ENCODE measurements at places on chromosomes 3 and 15. TPM values are rescaled to one million over a fixed set of nuclear protein-coding genes. Genes with fewer than 3 reads are reported as not detected.

WDR76 gene
- 15.8 TPM for total RNA-seq

CCR1 gene
- not detected for total RNA-seq

SNX22 gene
- total RNA-seq: 0.40 TPM

CHRNA3 gene
- not detected for total RNA-seq

THRB gene
- total RNA-seq: 2.8 TPM

SUSD5 gene
- 8.1 TPM for total RNA-seq

SCAANT1 gene
- total RNA-seq: not detected

SNRPA1 gene
- 38.3 TPM for total RNA-seq

GHSR gene
- total RNA-seq: not detected

DOCK3 gene
- under 0.01 TPM for total RNA-seq

CCR2 gene
- total RNA-seq: not detected

SLC7A14 gene
- total RNA-seq: under 0.01 TPM

SCN11A gene
- under 0.01 TPM for total RNA-seq

HMCES gene
- 23.3 TPM for total RNA-seq

ACAN gene
- 0.13 TPM for total RNA-seq

Data from epithelial cell of alveolus of lung (primary cell).